ENCODE measurements at places on chromosomes 7 and 10.

DNA sequence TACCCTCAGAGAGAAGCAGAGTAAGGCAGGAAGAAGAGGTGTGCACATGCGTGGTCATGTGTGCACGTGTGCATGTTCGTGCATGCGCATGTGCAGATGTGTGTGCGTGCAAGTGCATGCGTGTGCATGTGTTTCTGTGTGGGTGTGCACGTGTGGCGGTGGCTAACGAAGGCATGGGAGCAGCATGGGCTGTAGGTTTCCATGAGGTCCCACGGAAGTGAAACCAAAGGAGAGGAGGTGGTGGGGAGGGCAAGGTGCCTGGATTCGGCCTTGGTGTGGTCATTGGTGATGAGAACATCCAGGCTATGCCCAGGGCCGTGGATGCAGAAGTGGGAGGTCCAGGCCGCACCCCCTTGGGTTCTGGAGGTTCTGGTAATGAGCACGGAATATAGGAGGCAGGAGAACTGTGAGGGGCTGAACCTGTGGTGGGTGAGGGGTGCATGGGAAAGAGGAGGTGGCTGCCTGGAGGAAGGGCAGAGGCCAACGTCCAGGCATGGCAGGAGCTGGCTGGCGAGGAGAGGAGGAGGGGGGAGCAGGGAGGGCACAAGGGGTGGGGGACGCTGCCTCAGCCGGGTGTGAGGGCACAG, 2.4 kb upstream of the INPP5A start:
- DNase-seq, result no peak

DNA sequence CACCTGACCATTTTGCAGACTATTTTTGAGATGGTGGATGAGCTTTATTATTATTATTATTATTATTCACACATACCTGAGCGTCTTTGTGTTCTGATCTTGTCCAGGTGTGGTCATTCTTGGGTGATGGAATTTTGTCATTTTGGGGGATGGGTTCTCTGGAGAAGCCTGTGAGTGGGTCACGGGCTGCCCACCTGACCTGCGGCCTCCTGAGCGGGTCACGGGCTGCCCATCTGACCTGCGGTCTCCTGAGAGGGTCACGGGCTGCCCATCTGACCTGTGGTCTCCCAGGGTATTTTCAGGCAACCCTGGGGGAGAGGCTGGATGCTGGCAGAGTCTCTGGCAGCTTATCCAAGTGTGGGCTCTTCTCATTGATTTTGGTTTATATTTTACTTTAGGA, 7.3 kb downstream of the SCART1 start:
- DNase-seq, result no peak

DNA sequence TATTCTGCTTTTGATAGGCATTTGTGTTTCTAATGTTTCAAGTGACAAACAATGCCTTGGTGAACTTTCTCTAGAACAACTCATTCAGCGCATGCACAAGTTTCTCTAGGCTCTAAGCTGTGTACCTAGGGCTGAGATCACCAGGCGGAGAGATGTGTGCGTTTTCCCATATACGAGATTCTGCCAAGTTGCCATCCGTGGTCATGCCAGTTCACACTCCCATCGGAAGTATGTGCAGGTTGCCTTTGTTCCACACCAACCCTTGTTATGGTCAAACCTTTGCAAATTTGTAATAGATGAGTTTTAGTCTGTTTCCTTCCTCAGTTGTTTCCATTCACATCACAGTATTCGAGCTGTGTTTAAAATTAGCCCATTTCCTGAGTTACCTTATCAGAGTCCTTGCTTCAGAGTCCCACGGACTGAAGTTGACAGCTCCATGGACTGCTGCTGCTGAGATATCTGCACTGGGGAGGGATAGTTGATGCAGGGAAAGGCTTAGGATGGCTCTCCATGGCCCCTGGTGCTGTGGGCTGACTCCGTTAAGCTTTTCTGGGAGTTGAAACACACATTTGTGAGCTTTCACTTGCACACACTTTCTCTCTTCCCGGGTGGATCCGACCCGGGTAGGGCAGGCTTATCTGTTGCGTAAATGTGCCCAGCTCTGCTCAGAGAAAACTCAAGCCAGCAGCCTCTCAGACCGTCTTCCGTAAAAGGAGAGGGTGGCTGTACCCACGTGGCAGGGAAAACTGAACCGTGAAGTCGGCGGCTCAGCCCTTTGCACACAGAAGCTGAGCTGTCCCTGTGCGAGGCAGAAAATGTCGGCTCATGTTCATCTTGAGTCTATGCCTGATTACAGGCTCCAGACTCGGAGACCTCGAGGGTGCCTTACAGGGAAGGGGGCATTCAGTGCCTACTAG, 49.4 kb downstream of the HK1 start:
- DNase-seq, result peak; percentile 35

DNA sequence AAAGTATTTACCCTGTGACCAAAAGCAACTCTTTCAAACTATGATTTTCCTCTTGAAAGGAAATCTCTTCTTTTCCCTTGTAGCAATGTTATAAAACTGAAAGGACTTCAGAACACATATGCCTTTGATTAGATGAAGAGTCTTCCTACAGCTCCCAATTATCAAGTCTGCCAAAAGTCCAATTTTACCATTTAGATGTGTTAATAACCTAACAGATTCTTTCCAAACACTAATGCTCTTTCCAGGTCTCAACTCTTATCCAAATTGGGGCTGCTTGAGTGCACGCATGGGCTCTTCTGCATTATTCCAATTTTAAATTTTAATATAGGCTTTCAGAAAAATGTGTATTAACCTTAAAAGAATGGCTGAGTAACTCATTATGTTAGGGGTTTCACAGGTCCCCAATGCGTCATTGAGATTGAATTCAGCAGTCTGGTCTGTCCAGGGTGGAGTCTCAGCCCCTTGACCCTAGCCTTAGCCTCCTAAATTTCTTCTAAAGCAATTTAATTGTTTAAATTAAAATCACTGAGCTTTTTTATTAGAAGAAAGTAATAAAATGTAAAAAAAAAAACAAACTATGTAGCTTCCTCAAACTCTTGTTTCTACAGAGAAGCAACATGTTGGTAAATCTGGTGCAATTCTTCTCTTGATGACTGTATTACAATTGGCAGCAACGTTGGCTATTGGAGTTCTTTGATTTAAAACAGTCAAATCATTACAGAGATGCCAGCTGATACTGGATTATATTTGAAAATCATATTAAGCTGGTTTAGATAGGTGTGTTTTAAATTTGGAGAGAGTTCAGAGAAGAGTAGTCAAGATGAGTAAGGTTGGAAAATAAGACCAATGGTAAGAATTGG, 170.4 kb downstream of the DKK1 start:
- no peak for DNase-seq

- DNase-seq, result no peak
Observed at GRCh38 chr10:126137562-126138221, 241.3 kb downstream of the FANK1 start.

DNA sequence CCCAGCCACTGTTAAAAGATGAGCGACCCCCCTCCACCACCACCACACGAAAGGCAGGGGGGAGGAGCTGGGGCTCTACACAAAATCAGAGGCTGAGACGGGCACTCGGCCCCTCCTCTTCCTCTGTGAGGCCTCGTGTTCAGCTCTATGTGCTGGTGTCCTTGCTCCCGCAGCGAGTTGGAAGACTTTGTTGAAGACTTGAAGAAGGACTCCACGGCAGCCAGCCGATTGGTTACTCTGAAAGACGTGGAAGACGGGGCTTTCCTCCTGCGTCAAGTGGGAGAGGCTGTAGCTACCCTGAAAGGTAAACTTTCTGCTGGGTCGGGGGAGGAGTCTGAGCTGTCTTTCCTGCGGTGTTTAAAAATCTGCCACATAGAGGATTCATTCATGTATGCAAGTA, 203.7 kb downstream of the ARHGAP21 start:
- DNase-seq, result peak; percentile 42

- no peak for DNase-seq
Observed at GRCh38 chr7:149860821-149861727, 12.7 kb upstream of the ATP6V0E2 start.

- no peak for DNase-seq
Observed at GRCh38 chr10:86601956-86602602, 52.3 kb upstream of the OPN4 start.

DNA sequence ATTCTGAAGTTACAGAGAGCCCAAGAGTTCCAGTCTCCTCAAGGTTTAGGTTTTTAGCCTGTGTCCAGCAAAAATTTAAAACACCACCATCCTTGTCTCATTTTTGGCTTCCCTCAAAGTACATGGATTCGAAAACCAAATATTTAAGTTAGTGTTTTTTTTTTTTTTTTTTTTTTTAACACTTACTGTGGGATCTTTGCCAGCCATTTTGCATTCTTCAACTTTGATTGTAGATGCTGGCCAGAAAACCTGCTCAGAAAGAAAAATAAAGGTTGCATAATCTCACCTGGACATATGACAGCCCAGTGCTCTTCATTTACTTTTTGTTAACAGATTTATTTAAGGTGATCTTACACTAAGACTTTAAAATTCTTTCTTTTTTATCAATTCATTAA, 91.6 kb downstream of the SEMA3C start:
- no peak for DNase-seq

DNA sequence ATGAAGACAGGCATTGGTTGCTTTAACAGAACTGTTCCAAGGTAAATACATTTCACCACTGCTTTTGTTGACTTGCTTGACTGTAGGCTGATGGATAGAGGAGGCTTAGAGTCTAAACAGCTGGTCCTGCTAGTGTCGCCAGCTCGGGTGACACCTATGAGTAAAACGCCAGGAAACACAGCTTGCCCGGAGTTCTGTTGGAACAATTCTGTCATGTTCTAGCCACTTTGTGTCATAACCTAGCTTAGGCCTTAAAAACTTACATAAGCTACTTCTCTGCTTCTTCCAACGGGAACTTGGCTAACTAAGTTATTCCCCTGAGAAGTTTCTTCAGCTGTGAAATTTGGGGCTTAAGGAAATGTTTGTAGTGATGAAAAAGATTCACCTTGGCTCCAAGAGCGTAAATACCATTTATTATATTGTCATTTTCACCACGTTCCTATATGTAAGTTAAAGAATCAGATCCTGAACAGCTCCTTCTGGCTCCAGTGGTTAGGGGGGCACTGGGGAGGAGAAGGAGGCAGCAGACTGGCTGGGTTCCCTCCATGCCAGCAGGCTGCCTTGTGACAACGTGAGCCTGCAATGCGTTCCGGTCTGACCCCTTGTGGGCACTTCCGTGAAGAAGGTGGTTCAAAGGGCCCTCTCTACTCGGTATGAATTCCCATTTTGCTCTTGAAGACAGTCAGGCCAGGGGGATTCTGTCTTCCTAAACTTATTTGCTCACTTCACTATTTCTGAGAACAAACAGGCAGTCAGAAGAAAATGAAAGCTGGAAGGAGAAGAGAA, 253.2 kb downstream of the BMPER start:
- no peak for DNase-seq

DNA sequence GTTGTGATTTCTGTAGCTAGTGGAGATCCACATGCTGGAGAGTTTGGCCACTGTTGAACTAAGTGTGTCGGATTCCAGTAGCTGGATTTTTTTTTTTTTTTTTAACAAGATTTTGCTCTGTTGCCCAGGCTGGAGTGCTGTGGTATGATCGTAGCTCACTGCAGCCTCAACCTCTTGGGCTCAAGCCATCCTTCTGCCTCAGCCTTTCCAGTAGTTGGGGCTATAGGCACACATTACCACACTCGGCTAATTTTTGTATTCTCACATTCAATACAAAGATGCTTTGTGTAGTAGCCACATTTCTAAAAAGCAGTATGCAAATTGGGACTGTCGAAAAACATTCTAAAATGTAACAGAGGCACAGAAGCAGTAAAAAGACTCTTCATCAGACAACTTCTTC, 63.5 kb downstream of the RABGEF1 start:
- DNase-seq, result no peak

GRCh38 chr10:77939561-77940001, 13.0 kb upstream of the DLG5 start:
- no peak for DNase-seq

- DNase-seq, result no peak
Observed at GRCh38 chr7:77282897-77283296, 83.3 kb upstream of the FGL2 start.

DNA sequence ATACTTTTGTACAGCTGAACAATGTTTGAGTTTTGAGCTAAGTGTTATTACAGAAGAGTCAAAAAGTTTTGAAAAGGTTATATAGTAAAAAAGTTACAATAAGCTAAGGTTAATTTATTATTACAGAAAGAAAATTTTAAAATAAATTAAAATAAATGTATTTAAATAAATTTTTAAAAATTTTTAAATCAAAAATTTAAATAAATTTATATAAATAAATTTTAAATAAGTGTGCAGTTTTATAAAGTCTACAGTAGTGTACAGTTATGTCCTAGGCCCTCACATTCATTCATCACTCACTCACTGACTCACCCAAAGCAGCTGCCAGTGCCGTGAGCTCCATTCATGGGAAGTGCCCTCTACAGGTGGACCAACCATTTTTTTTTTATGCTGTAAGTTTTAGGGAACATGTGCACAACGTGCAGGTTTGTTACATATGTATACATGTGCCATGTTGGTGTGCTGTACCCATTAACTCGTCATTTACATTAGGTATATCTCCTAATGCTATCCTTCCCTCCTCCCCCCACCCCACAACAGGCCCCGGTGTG, 462.9 kb upstream of the ZMIZ1 start:
- no peak for DNase-seq

GRCh38 chr10:70744617-70745143, 40.5 kb downstream of the TBATA start:
- no peak for DNase-seq

- DNase-seq, result no peak
Observed at GRCh38 chr7:20797462-20798080, 10.9 kb upstream of the SP8 start.

- DNase-seq, result no peak
Observed at GRCh38 chr10:127283017-127283416, 86.6 kb upstream of the INSYN2A start.

- no peak for DNase-seq
Observed at GRCh38 chr7:16462431-16462889, 3.1 kb downstream of the SOSTDC1 start.

GRCh38 chr7:151597541-151598444, 78.1 kb upstream of the RHEB start:
- no peak for DNase-seq

GRCh38 chr10:76236356-76236755, 804.9 kb downstream of the LRMDA start:
- DNase-seq, result no peak

Data from CD4-positive, alpha-beta T cell treated with Interleukin-21 for 1 hour (primary cell).